ENCODE measurements at places on chromosomes 2 and 18. TPM values are rescaled to one million over a fixed set of nuclear protein-coding genes. Genes with fewer than 3 reads are reported as not detected.

ORC4 gene
- 16.0 TPM for polyA plus RNA-seq

DNA sequence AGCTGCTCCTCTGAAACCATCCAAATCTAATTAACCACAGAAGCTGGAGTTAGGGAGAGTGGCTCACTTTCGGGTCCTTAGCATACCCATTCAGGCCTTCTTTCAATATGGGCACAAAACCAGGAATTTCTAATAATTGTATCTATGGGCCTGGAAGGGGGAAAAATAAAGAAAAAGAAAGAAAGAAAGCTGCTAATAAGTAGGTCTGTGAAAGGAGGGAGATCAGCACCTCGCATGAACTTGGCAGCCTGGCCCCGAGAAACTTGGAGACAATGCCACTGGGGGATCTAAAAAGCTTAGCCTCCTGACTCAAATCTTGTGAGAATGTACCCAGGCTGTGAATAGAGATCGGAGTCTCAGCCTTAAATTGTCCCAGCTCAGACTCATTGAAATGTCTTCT lies 252.1 kb upstream of the SLC14A2 start:
- DNase-seq = no peak

- DNase-seq = no peak
These were observed 51.7 kb upstream of the SATB2 start for GRCh38 chr2:199509403-199509802.

GRCh38 chr18:48893608-48894600 lies 56.9 kb downstream of the SMAD7 start:
- no peak for DNase-seq

HOXD3 gene
- polyA plus RNA-seq = 1.6 TPM

DNA sequence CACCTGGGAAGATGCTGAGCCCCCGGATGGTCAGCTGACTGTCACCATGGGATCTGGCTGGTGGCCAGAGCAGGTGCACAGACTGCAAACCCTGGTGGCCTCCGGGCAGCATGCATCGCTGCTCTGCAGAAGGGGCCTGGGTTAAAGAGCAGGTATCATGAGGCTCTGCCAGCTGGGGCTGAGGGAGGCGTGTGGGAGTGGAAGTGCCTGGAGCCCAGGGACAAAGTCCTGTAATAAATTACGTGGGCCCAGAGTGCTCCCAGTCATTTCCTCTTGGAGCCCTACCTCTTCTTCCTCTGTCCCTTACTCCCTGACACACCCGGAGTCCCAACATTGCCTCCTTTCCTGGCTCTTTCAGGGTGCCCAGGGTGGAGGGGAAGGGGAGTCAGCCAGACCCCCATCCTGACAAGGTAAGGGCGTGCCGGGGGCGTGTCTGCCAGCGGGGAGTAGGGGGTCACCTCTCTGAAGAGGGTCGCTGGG lies at the start of gene MYO7B:
TSS of gene MYO7B (plus strand) at position 262 of the 480 bp plus-strand sequence. CDS start 24,040 bp downstream, outside the sequence.
- DNase-seq = no peak

Measured in urinary bladder (tissue), 4 donors.